ENCODE measurements at places on chromosomes 4 and X.

DNA sequence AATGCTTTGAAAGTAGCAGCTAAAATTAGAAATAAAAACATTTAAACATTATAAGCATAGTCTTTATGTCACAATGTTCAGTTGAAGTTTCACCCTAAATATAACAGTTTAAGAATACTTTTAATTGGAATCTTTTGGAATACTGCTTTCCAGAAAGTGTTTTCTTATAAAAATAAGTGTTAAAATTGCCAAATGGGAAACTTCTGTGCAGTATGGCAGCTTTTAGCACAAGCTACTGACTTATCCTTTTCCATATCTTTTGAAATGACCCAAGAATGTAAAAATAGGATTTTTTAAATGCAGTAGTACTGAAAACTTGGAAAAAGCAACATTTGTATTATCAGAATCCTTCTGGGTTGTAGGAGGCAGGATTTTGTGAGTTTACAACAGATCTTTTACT, 34.2 kb downstream of the CEP135 start:
- DNase-seq, result no peak

GRCh38 chr4:146269228-146269653, 54.9 kb downstream of the REELD1 start:
- no peak for DNase-seq

DNA sequence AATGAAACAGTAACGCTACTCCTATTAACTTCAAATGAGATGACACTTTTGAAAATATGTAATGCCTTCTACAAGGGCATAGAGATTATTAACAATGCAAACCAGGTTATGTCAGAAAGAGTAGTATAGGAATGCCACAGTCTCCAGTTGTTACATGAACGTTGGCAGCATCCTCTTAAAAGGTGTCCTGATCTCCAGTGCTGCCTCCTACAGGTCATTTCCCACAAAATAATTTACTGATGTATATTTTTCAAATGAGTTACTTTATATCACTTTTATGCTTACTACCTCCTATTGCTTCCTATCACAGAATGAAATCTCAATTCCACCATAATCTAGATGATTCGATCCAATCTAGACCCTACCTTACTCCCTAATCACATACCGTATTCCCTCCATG, 195.2 kb upstream of the EPHA5 start:
- peak; percentile 5 for DNase-seq

- no peak for DNase-seq
These were observed 34.4 kb upstream of the SLC34A2 start for GRCh38 chr4:25621027-25621930.

- DNase-seq, result no peak
These were observed 7.5 kb upstream of the RNF4 start for GRCh38 chr4:2461246-2461960.

DNA sequence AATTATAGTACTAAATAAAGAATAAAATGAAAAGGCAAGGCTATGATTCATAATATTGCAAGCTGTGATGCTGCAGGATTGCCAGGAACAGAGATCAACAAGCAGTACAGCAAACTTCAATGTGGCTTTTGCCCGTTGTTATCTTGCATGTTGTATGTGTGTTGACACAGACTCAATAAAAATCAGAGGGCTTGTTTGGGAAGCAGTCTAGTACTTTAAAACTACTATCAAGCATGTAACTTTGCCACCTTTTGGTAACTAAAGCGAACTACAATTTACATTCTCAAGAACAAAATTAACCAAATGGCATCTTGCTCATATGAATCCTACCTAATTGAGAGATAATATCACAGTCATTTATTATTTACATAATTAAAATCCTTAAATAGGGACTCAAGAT, 79.8 kb upstream of the GPM6A start:
- peak; percentile 73 for DNase-seq

DNA sequence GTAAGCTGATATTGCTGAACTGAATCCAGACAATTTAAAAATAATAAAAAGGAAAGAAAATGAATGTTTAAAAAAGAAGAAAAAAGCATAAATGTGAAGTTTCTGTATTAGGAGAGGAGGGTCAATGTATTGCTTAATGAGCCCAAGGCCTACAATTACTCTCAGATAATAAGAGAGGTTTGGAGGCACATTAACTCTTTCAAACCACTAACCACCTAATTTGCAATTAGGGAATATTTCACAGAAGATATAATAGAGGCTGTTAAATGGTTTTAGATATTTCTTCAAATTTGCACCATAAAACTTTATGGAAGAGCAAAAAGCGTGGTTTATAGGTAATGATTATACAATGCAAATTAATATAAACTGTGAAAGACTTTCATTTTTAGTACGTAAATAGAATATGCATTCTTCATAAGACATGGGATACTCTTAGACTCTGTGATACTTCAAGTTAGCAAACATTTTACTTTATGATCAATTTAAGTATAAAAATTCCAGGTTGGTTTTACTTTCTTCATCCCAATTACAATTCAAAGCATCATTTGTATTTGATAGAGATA, 364.2 kb upstream of the GALNTL6 start:
- DNase-seq, result no peak

- DNase-seq, result no peak
These were observed 6.2 kb upstream of the ZBTB33 start for GRCh38 chrX:120244395-120244734.

GRCh38 chrX:52558140-52558539, 41.3 kb upstream of the XAGE1B start:
- DNase-seq, result no peak

DNA sequence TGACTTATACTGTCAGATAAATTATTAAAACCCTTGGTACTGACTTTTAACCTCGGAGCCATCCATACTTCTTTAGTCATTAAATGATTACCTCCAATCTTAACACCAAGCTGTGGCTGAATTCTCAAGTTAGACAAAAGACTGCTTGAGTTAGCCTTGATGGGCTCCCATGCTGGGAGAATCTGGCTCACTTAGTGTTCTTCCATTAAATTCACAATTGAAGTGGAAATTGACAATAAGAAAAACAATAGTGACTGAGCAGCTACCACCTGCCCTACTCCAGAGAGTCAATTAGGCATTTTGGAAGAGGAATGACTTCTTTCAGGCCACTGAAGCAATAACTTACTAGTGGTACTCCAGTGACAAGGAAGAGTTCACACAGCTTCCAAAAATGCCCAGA, 503.0 kb upstream of the CPXCR1 start:
- DNase-seq, result no peak

- no peak for DNase-seq
These were observed 1.4 kb upstream of the AIFM1 start for GRCh38 chrX:130167040-130167439.

DNA sequence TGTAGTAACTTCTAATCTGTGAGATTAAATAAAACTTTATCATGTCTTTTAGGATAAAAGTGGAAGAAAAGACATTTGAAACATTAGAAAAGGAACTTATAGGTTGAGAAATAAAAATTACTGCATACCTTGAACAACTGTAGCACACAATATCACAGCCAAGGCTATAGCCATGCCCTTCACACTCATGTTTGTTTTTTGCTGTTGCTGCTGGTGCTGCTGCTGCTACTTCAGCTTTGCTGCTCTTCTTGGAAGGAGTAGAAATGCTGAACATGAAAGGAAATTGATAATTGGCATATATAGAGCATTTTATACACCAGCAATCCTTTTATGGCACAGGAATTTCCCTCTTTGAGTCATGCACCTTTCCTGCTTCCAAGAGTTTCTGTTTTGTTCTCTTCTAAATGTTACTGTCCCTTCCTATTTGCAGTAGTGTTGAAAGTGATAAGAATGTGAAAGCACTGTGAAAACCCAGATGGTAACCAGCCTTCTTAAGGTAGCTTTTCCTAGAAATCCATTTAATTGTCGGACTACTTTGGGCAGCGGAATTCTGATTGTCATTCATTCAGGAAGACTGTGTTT, at the start of gene CXCL11:
Gene CXCL11, minus strand, starts transcription at position 272 of the 582 bp plus-strand sequence. Its CDS starts 83 bp downstream, at position 189.
- DNase-seq, result no peak

DNA sequence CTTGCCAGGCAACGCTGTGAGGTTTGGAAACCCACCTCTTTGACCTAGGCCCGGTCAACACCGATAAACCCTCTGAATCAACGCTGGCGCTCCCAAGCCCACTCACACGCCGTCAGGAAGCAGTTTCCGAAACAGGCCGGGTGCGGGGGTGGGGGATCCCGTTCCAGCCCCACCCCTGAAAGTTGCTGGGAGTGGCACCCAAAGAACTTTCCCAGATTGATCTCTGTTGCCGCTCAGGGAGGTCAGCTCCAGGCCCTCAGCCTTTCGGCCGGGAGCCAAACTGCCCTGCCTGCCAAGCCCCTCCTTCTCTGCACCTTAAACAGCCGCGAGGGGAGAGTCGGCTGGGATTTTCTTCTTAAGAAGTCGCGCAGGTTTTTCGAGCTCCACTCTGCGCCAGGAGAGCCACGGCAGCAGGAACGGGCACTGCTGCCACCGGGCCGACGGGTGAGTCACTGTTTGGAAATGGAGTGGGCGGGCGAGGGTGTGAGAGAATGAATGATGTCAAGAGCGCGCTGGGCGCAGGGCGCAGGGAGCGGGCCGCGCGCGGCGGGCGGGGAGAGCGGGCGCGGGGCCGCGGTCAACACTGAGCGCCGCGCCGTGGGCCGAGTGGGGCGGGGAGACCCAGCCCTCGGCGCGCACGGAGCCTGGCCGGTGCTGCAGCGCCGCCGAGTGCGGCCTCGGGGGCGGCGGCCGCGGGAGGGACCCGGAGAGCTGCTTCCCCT, at the start of gene SGMS2:
Gene SGMS2, plus strand, starts transcription at position 583 of the 722 bp plus-strand sequence. CDS start 70,622 bp downstream, outside the sequence.
- DNase-seq, result peak; percentile 91

DNA sequence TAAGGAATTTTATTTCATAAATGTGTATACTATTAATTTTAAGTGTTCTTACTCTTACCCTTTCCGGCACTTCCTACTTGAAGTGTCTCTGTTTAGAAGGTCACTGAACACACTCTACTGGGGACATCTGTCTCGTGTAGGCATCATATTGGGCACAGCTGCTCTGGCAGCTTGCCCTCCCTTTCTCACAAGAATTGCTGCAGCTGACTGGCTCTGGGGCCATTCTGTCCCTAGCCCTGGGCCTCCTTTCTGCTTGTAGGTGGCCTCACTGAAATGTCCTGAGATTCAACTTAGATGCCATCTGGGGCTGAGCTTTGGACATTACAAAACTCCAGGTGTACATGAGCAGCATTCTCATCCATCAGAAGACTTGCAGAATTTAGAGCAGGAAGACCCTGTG, 49.6 kb downstream of the SMAD1 start:
- no peak for DNase-seq

GRCh38 chr4:16050669-16051068, 33.2 kb downstream of the PROM1 start:
- no peak for DNase-seq

GRCh38 chr4:85708468-85708867, 233.5 kb downstream of the ARHGAP24 start:
- DNase-seq, result no peak

- DNase-seq, result no peak
These were observed 25.4 kb upstream of the AFAP1 start for GRCh38 chr4:7964890-7965662.

GRCh38 chr4:140777894-140778293, 21.7 kb upstream of the TBC1D9 start:
- DNase-seq, result no peak

- DNase-seq, result no peak
These were observed 46.4 kb downstream of the ARHGEF38 start for GRCh38 chr4:105598787-105599186.

DNA sequence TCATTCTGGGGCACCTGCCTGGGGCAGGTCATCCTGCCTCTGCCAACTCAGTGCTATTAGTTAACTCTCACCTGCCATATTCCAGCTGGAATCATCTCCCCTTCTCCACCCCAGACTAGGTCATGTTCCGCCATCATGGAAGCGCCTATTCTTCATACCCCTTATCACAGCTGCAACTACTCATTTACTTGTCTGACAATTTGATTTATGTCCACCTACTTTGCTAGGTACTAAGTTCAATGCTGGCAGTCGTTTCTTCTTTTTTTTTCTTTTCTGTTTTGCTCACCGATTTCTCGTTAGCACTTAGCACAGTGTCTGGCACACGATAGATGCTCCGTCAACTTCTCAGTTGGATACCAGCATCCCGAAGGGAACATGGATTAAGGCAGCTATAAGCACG, 1.1 kb upstream of the FMR1 start:
- DNase-seq, result no peak

- DNase-seq, result peak; percentile 50
These were observed 562.2 kb downstream of the ZIC3 start for GRCh38 chrX:138128027-138128671.

- DNase-seq, result no peak
These were observed 118.6 kb upstream of the TAPT1 start for GRCh38 chr4:16344853-16345252.

DNA sequence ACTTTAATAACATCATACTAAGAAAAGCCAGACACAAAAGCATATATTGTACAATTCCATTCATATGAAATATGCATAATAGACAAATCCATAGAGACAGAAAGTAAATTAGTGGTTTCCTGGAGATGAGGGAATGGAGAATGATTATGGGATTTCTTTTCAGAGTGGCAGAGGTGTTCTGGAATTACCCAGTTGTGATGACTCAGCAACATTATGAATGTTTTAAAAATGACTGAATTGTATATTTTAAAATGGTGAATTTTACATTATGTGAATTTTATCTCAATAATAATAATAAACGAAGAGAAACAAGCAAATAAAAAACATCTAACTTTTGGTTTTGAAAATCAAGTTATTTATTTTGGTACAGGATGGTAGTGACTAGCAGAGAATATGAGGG, 11.2 kb downstream of the ZXDA start:
- no peak for DNase-seq

DNA sequence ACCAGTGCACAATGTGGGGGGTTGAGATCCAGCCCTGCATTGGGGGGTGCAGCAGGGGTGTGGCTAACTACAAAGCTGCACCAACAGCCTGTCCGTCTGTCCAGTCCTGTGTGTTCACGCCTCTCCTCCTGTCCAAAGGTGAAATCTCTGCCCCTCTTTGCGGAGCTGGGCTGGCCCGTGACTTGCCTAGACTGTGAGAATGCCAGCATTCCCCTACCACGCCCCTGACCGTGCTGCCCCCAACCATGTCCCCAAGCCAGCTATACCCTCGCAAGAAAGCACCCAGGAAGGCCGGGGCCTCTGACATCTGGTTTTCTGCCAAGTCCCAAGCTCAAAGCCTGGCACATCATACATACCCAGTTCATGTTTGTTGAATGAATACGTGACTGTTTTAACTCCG, 19.2 kb downstream of the ZFYVE28 start:
- no peak for DNase-seq

DNA sequence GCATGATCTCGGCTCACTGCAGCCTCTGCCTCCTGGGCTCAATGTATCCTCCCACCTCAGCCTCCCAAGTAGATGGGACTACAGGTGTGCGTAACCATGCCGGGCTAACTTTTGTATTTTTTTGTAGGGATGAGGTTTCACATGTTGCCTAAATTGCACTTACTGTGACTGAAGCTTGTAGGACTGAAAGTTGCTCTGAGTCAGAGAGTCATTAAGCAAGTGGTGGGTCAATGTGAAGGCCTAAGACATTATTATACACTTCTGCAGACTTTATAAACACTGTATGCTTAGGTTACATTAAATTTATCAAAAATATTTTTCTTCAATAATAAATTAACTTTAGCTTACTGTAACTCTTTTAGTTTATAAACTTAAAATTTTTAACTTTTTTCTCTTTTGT, 170.2 kb downstream of the FAT4 start:
- no peak for DNase-seq

Data from RKO (cell line).